Stimulated activated CD4-positive, alpha-beta T cell treated with anti-CD3 and anti-CD28 coated beads, TNF-alpha, amount 100 ng/mL, for 48 hours (primary cell): ENCODE measurements at places on chromosomes 16 and 17.

- no peak for DNase-seq
Measured at GRCh38 chr16:84756830-84757229, 57.0 kb downstream of the USP10 start.

- no peak for DNase-seq
Measured at GRCh38 chr17:43644081-43644480, 17.6 kb downstream of the MEOX1 start.

GRCh38 chr17:13776027-13776551 is 174.4 kb upstream of the HS3ST3A1 start:
- no peak for DNase-seq

DNA sequence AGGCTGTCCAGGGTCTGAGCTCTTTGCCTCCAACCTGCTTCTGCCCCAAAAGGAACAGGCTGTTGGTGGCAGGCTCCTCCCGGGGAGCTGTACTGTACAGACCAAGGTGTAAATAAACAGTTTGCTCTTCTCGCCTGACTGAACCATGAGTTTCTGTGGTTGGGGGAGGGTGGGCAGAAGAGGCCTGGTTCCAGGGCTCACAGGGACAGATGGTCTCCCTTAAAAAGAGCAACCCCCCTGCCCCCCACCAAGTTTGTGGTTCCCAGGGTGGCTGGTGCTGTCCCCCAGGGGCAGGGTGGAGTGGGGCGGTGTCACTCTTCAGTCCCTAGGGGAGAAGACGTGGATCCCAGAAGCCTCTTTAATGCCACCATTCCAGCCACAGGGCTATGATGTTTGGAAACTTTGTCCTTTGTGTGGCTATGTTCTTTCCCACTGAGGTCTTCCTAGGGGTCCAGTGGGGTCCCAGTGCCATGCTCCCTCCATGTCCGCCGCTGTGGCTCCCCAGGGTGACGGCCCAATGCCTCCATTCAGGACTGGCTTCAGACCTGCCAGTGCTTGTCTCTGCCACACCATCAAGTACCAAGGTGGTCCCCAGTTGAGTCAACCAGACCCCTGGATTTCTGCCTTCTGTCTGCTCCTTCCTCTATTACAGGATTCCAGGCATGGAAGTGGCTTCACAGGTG is 146.7 kb downstream of the RAB11FIP4 start:
- DNase-seq = no peak

DNA sequence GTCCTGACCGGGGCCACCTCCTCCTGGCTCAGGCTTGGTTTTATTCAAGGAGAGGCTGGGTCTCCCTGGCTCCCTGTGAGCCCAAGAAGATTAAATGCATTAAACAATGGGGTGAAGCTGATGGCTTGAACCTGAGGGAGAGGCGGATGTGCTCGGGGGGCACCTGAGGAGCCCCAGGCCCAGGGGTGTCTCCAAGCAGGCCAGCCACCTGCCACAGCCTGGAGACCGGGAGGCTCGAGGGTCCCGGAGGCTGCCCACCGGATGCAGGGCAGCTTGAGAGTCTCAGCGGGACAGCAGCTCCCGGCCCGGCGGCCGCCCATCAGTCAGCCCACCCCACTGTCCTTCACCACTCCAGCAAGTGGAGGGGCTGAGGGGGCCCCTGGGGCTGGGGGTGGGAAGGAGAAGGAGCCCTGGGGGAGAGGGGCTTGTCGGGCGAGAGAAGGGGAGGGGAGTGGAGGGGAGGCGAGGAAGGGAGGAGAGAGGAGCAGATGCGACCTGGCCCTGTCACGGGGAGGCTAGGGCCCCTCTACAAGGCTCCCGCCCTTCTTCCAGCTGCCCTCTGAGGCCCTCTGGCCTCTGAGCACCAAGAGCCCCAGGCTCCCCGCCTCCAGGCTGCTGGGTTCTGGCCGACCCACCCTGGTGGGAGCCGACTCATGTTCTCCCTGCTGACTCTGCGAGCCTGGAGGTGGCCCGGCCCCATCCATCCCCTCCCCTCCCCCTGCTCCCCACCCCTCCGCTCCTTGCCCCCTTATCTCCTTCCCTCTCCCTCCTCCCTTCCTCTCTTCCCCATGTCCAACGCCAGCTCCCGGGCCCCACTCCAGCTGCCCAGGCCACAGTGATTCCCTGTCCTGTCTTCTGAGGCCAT is 13.2 kb downstream of the CD7 start:
- no peak for DNase-seq

- no peak for DNase-seq
Measured at GRCh38 chr16:11949527-11949926, 7.7 kb upstream of the NPIPB2 start.

DNA sequence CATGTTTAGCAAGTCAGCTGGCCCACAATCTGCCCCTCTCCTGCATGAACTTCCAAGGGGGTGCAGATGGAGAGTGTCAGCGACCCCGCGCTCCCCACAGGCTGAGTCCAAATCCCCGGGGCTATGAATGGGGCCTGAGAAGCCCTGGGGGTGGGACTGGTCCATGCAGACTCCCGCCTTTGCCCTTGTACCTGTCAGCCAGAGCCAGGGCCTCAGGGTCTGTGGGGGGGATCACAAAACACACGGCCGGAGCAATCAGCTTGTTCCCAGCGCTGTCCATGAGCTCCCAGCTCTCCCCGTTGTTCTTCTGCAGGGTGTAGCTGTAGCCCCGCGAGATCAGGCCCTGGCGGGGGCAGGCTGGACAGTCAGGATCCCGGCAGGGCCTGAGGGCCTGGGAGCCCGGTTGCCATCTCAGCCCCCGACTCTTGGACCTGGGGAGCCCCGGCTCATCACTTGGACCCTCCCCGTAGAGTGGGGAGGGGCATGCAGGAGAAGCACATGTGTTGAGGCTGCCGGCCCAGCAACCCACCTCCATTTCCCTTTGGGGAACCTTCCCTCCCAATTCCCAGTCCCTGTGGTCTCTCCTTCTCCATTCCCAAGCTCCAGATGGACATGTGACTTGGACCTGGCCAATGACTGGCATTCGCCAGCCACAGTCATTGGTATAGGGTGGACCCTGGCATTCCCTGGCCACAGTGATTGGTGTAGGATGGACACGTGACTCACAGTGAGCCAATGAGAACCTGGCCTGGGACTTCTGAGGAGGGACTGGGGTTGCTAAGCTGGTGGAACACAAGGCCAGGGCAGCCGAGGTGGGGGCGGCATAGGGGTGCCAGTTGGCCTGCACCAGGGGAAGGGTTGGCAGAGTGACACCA is 42.4 kb downstream of the PPL start:
- no peak for DNase-seq

DNA sequence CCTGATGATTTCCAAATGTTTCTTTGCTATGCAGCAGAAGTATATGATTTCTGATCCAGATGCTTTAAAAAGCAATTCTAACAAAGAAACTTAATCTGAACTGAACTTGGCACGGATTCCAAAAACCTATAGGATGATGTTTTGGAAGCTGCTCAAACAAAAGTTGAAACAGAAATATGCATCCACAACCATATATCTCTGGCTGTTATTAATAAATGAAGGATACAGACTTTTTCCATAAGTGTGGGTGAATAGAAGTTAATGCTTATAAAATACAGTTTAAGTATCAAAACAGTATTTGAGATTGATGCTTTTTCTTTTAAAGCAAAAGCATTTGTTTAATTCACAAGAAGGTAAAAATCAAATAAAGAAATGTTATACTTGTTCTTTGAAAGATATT is 27.9 kb upstream of the NACA2 start:
- no peak for DNase-seq

DNA sequence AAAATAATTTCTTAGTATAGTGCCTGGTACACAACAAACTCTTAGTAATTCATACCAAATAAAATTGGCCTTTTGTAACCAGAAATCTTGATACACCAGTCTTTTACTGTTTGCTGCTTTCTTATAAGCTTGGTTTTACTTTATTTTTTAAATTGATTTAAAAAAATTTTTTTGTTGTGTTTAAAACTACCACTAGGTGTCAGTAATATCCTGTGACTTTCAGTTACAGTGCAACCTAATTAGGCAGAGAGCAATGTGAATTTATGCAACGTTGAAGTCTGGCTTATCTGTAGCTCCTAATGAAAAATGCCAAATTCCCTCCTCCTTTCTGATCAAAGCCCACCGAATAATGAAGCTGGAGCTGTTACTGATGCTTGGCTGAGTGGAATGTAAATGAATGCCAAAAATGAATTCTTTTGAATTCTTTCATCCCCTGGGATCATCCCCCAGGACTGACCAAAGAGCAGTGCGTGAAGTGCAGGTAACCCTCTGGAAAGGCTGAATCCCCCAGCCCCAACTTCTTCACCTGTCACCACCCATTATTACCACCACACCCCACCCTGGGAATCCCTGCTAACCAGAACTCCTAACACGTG is 3.8 kb downstream of the ERCC4 start:
- no peak for DNase-seq

DNA sequence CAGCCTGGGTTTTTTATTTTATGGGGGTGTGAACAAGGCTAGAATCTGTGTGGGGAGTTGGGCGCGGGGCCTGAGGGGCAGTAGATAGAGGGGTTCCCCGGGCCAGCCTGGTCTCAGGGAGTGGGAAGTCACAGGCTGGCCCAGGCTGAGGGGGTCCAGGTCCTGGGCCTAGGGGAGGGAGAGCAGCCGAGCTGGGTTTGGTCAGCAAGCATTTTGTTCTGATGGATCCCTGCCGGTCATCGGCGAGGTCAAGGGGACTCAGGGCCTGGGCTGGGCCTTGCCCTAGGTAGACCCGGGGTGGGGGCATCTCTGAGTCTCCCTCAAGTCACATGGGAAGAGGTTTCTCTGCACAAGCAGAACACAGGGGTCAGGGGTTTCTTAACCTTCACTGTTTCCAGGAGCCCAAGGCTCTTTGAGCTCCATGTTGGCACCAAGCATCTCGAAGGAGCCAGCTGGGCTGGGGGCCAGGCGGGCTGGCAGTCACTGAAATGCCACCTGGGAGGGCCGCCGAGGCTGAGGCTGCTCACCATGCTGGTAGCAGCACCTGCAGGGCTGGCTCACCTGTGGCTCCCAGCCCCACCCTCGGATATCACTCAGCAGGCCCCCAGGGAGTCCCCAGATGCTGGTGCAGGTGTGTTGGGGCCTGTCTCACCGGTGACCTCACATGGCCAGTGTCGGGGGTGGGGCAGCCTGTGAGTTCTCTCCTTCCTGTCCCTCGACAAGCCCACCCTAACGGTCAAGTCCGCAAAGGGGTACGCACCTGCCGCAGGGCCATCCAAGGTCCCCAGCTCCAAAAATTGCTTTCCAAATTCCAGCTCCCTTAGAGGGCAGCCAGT is 41.0 kb downstream of the SLC7A5 start:
- DNase-seq = no peak

- no peak for DNase-seq
Measured at GRCh38 chr16:70758786-70759185, 42.2 kb downstream of the VAC14 start.

- no peak for DNase-seq
Measured at GRCh38 chr16:30031477-30031918, 427 bp upstream of the TLCD3B start.

GRCh38 chr16:25155553-25156460 is 44.3 kb downstream of the LCMT1 start:
- no peak for DNase-seq
